Left colon (tissue), 2 donors: ENCODE measurements at places on chromosomes 3 and 15.

GRCh38 chr3:115418583-115418982 lies 204.7 kb upstream of the GAP43 start:
- no peak for DNase-seq

GRCh38 chr15:36472672-36473071 lies 106.8 kb upstream of the CDIN1 start:
- no peak for DNase-seq

DNA sequence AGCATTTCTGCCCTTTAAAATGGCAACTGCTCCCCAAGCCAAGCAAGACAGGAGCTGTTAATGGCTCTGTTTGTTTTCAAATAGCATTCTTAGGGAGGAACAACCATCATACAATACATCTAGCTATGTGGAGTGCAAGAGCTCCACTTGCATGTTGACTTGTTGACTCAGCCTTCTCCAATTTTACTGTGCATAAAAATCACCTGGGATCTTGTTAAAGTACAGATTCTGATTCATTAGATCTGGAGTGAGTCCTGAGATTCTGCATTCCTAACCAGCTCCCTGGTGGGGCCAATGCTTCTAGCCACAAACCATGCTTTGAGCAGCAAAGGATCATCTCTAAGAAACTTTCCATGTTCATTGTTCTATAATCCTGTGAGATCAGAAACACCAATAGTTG lies 171.4 kb downstream of the THRB start:
- DNase-seq: no peak

DNA sequence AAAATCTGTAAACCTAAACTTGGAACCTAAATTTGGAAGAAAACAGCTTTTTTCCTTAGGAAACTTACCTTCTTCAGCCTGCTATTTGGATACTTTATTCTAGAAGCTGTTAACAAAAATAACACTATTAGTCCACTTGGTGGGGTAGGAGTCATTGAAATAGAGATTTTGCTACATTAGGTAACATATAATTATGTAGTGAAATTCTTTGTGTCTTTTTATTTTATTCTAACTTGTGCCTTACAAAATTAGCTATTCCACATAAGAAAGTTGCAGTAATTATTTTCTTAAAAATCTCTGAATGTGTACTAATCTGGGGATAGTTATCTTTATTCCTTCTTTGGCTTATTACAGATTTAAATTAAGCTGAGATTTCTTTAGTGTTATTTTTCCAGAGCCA lies 360.4 kb upstream of the ROBO2 start:
- no peak for DNase-seq

GRCh38 chr3:151609491-151609890 lies 124.2 kb upstream of the AADACL2 start:
- DNase-seq: no peak

GRCh38 chr15:69626095-69627066 lies 173.8 kb downstream of the RPLP1 start:
- DNase-seq: peak; percentile 34
